ENCODE measurements at places on chromosomes 3 and 15. TPM values are rescaled to one million over a fixed set of nuclear protein-coding genes. Genes with fewer than 3 reads are reported as not detected.

SPSB4 gene
- 14.6 TPM for polyA plus RNA-seq

GOLGA8N gene
- 42.7 TPM for polyA plus RNA-seq

TXNRD3 gene
- polyA plus RNA-seq = 15.4 TPM

DNA sequence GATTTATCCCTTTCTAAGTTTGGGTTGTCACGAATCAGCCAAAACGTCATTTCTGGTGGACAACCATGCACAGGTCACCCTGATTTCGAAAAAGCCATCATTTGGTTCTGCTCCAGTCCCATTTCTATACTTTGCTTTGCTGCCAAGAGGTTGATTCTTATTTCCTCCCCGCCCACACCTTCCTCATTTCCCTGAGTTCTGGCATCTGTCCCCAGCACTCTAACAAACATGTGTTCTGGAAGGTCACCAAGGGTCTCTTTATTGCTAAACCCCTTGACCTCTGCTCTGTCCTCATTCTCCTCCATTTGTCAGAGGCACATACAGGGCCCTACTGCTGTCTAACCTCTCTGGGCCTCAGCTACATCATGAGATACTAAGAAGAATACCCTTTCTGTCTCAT lies 36.4 kb upstream of the PTPRG start:
- DNase-seq = no peak

GRCh38 chr3:161793194-161793930 lies 296.8 kb downstream of the OTOL1 start:
- peak; percentile 11 for DNase-seq

- no peak for DNase-seq
These were observed 1.7 kb downstream of the AKAP13 start for GRCh38 chr15:85381850-85382751.

- no peak for DNase-seq
These were observed 83.6 kb downstream of the TIGIT start for GRCh38 chr3:114377426-114377825.

GRCh38 chr15:100919481-100920405 lies 586 bp downstream of the LRRK1 start:
- DNase-seq = no peak

- no peak for DNase-seq
These were observed 10.0 kb upstream of the USP3 start for GRCh38 chr15:63494408-63494807.

- DNase-seq = no peak
These were observed 166.7 kb downstream of the FRMD5 start for GRCh38 chr15:44028349-44028748.

Measured in renal pelvis (tissue), 12 donors.